Nasal cavity respiratory epithelium epithelial cell of viscerocranial mucosa (primary cell): ENCODE measurements at places on chromosomes 3 and 15. TPM values are rescaled to one million over a fixed set of nuclear protein-coding genes. Genes with fewer than 3 reads are reported as not detected.

Gene MRPL3
- 128 and 137 TPM in 2 replicates for total RNA-seq

Gene AP3S2
- 49.9 and 72.1 TPM in 2 replicates for total RNA-seq

Gene CCR8
- not detected in 2 replicates for total RNA-seq

Gene CMC1
- total RNA-seq: 3.4 and 4.9 TPM in 2 replicates

Gene MRPS25
- total RNA-seq: 13.3 and 29.5 TPM in 2 replicates

Gene TPRG1
- total RNA-seq: 0.34 and 1.3 TPM in 2 replicates

Gene HTR3E
- total RNA-seq: not detected in 2 replicates

Gene RTP4
- under 0.01 and 1.1 TPM in 2 replicates for total RNA-seq

Gene DZIP3
- total RNA-seq: 2.4 and 5.1 TPM in 2 replicates

Gene ITPR1
- total RNA-seq: 7.9 and 19.5 TPM in 2 replicates

Gene C2CD4A
- total RNA-seq: 0.34 and 3.0 TPM in 2 replicates

Gene ADAMTS17
- 0.64 and 1.0 TPM in 2 replicates for total RNA-seq

Gene LSG1
- total RNA-seq: 59.4 and 61.5 TPM in 2 replicates

Gene PCLAF
- total RNA-seq: 1.4 TPM in 2 replicates

Gene CCR3
- total RNA-seq: 0.07 TPM in 1 of 2 replicates, not detected in the other

Gene CIDEC
- total RNA-seq: not detected in 2 replicates

Gene ADCY5
- total RNA-seq: not detected in 2 replicates

Gene PCCB
- total RNA-seq: 36.4 and 67.7 TPM in 2 replicates

Gene CPEB1
- total RNA-seq: 0.07 TPM in 1 of 2 replicates, not detected in the other

Gene NEK10
- 1.0 and 2.3 TPM in 2 replicates for total RNA-seq

Gene PRR20G
- total RNA-seq: not detected in 2 replicates

Gene KCTD6
- 5.5 and 8.3 TPM in 2 replicates for total RNA-seq

Gene OXSM
- total RNA-seq: 17.5 and 24.6 TPM in 2 replicates

Gene FGF12
- total RNA-seq: 0.14 and 0.34 TPM in 2 replicates

Gene LYZL4
- not detected in 2 replicates for total RNA-seq

Gene ALPK3
- total RNA-seq: under 0.01 and 0.85 TPM in 2 replicates

Gene TMEM108
- not detected in 2 replicates for total RNA-seq

Gene P2RY14
- not detected in 2 replicates for total RNA-seq

Gene GABRG3
- total RNA-seq: not detected in 2 replicates

Gene MINDY2
- total RNA-seq: 26.8 and 41.0 TPM in 2 replicates

Gene GUCA1C
- total RNA-seq: not detected in 2 replicates
